Karpas-422 (cell line): ENCODE measurements at places on chromosomes 7 and 10. TPM values are rescaled to one million over a fixed set of nuclear protein-coding genes. Genes with fewer than 3 reads are reported as not detected.

- no peak for DNase-seq
- H3K27me3 ChIP-seq: no peaks in the 10 kb centered on the region
- no peak overlapping the region for H3K4me3 ChIP-seq
- H3K4me1 ChIP-seq: peaks cover 17% of the 10 kb centered on the region
Measured at GRCh38 chr10:124674768-124675222, 69.4 kb downstream of the FAM53B start.

The INTS15 gene
- 14.0 and 35.2 TPM in 2 replicates for total RNA-seq

The TPST1 gene
- 3.6 and 8.5 TPM in 2 replicates for total RNA-seq

DNA sequence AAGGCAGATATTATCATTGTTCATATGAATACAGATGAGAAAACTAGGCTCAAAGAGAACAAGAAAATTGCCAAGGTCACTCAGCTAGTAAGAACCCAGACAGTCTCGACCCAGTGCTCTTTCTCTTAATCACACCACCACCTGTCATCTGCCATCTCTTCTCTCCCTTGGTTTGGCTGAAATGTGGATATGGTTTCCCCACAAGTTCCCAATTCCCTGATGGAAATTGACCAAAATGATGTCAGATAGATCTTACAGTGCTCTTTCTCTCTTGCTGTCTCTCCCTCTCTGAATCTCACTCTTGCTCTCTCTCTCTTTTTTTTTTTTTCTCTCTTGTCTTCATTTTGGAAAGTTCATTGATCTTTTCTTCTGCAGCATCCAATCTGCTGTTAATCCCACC is 9.1 kb downstream of the C10orf90 start:
- no peaks in the 10 kb centered on the region for H3K27me3 ChIP-seq
- no peak for DNase-seq
- H3K27ac ChIP-seq: no peak overlapping the region
- H3K4me1 ChIP-seq: no peaks in the 10 kb centered on the region
- no peak overlapping the region for H3K4me3 ChIP-seq
